ENCODE measurements at places on chromosomes 7 and 10. TPM values are rescaled to one million over a fixed set of nuclear protein-coding genes. Genes with fewer than 3 reads are reported as not detected.

TRPV6 gene
- total RNA-seq = not detected

NUDT13 gene
- total RNA-seq = 4.6 TPM

NEUROD6 gene
- not detected for total RNA-seq

CRYGN gene
- 4.4 TPM for total RNA-seq

HYAL4 gene
- not detected for total RNA-seq

ZNF33A gene
- 50.6 TPM for total RNA-seq

HKDC1 gene
- not detected for total RNA-seq

AZGP1 gene
- total RNA-seq = 3.8 TPM

GDF2 gene
- not detected for total RNA-seq

CDH23 gene
- 20.0 TPM for total RNA-seq

ZC3HAV1L gene
- 12.4 TPM for total RNA-seq

INA gene
- 1.8 TPM for total RNA-seq

HMX3 gene
- total RNA-seq = not detected

OR2A25 gene
- not detected for total RNA-seq

ARHGEF5 gene
- 2.6 TPM for total RNA-seq

RAPGEF5 gene
- total RNA-seq = 21.5 TPM

SFRP4 gene
- 3.1 TPM for total RNA-seq

IQUB gene
- total RNA-seq = 18.5 TPM

FAM24A gene
- total RNA-seq = not detected

LIPK gene
- not detected for total RNA-seq

CFAP46 gene
- total RNA-seq = 0.30 TPM

All from gastroesophageal sphincter (tissue), 4 donors.